ENCODE measurements at places on chromosomes 1 and 21.

DNA sequence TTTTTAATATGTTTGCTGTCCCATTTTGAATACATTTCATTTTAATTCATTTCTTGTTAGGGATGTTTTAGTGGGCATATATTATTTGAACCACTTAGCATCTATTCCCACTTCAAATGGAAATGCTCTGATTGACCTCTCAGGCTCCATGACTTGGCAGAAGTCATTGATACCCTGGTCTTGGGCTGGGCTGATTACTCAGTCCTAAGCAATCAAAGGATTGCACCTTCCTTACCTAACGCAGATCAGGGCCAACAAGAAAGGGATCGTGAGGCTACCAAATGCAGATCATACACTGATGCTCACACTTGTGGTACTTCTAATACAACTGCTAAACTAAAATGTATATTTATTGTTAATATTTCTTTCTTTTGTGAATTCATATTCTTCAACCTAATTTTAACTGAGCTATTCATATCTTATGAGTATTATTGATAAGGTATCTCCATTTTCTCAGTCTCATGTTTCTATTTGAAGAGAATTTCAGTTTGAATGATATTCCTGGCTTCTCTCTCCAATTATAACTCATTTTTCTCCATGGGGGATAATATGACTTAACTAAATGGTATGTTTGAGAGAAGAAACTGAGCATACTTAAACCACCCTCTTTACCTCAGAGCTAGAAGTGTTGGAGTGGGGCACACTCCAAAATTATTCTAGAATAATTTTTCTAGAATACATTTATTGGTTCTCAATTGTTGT is 615.5 kb upstream of the ADAMTS5 start:
- DNase-seq = no peak

- DNase-seq = no peak
Observed at GRCh38 chr1:159141584-159142390, 29.6 kb upstream of the CADM3 start.

- DNase-seq = no peak
Observed at GRCh38 chr1:235161685-235162327, 756 bp upstream of the RBM34 start.

DNA sequence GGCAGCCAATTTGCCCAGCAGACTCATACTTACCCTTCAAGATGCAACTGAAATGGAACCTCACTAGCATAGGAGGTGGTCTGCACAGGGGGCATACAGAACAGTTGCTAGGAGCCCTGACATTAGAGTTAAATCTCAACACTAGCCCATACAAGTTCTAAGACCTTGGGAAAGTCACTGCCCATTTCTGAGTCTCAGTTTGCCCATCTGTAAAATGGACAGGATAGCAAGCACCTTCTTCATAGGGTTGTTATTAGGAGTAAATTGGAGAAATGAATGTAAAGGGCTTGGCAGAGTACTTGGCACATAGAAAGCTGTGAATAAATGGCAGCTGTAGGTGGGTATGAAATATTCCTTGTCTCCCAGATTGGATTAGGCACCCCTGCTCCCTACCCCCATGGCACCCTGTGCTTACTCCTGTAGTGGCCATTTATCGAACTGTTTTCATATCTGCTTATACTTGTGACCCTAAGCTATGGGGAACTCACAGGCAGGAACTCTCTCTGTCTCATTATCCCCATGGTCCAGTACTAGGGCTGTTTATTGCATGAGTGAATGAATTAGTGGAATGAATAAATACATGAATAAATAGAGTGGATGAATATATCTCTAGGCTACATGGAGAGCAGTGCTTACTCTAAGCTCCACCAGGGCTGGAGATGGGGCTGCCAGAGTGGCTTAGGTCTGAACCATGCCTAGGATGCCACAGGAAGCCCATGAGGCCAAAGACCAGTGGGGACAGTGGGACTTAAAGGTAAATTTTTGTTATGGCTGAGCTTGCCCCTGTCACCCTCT is 152.6 kb downstream of the PLPP3 start:
- no peak for DNase-seq

GRCh38 chr1:193036337-193037047 is 22.7 kb downstream of the UCHL5 start:
- DNase-seq = no peak

- no peak for DNase-seq
Observed at GRCh38 chr1:17128361-17128760, 9.1 kb upstream of the PADI2 start.

- no peak for DNase-seq
Observed at GRCh38 chr1:227994632-227995300, 12.0 kb upstream of the WNT3A start.

Measured in activated effector memory CD4-positive, alpha-beta T cell treated with anti-CD3 and anti-CD28 coated beads, Interleukin-2, amount 50 U/mL, for 16 hours (primary cell).